ENCODE measurements at places on chromosomes 2 and 18.

DNA sequence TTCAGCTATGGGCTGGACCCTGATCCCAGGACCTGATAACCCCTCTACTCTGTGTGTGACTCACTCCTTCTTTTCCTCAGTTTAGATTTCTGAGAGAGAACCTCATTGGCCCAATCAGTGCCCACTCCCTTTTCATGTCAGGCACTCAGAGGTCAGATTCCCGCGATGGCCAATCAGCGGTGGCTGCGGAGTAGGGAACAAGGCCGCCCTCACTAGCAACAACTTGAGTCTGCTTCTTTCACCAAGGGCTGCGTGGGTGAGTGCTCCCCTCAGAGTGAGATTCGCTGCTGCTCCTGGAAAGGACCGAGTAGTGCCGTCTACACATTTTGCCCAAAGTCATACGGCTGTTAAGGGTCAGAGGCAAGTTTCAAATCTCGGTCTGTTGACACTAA lies 34.7 kb downstream of the NPPC start:
- no peak for DNase-seq

GRCh38 chr2:207041279-207041678 lies 102.0 kb downstream of the CPO start:
- DNase-seq = no peak

DNA sequence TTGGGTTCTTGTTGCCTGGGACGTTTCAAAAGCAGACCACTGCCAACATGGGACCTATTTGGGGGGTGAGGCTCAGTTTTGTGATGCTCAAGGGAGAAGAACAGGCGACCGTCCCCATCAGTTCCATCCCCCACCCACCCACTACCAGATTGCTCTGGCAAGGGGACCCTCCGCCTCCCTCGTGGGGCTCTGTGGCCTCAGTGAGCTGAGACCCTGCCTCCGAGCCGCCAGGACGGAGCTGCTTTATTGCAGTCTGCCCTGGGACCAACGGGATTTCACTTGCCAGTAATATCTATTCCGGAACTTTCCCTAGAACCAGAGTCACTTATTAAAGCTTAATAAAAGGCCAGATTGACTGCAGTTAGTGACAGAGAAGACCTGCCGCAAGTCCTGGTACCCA lies 146.3 kb downstream of the KLHL29 start:
- DNase-seq = peak; percentile 57

DNA sequence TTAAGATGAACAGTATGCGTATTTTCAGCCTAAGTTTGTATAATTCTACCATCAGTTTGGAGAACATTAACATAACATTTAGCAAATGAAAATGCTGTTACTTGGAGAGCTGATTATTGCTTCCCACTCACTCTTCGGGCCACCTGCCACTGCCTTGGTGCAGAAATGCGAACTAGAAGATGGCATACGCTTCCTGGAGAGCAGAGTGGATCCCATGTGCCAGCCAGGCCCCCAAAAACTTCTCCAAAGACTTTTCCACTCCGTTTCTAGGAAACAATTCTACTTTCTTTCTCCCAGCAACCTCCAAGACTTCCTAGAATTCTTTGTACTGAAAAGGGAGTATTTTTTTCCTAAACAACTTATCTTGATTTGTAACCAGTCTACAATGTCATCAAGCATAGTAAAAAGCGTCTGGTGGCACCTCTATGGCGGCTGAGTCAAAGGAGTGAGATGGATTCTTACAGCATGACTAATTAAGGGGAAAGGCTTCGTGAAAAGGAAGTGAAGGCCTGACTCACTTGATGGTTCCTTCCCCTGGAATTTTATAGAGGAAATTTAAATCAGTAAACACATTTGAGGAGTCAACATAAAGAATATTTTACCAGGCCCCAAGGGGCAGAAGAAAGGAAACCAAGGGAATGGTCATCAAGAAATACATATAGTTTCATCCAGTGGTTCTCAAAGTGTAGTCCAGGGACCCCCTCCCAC lies 36.6 kb downstream of the FEZ2 start:
- DNase-seq = no peak

DNA sequence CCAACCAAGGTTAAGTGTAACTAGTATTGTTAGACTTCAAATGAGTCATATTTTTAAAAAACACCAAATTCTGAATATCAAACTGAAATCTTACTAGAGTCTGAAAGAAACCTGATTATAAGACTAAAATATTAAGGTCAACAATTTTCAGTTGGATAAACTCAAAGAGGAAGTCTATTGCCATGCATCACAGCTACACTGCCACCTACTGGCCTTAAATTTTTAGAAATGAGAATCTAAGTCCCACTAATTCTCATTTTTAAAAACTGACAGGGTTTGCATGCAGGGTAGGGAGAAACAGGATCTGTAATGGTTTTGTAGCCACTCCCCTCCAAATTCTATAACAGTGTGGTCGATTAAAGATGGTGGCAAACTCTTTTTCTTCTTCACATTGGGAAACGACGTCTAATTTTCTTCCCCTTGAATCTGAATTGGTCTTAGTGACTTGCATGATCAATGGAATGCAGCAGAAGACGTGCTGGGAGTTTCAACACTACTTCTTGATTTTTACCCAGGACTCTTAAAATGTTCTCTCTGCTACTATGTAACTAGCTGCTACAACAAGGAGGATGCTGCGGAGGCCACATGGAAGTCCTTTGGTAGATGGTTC lies 176.1 kb upstream of the SESTD1 start:
- DNase-seq = no peak

- DNase-seq = no peak
Measured at GRCh38 chr2:99346218-99346617, 9.0 kb downstream of the EIF5B start.

DNA sequence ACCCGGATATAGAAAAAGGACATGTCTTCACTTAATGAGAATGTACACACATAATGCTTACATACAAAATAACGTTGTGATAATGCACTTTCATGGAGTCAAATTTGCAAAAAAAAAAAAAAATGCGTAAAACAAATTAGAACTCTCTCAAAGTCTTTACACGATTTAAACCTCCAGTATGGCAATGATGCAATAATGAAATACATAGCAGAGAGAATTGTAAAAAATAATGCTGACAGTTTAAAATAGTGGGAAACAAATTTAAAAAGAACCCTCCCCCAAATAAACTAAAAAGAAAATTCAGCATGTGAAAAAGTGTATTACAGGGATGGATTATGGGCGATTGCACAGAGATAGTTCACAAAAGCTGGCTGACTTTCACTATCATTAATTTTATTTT lies 46.6 kb upstream of the FHL2 start:
- DNase-seq = no peak

DNA sequence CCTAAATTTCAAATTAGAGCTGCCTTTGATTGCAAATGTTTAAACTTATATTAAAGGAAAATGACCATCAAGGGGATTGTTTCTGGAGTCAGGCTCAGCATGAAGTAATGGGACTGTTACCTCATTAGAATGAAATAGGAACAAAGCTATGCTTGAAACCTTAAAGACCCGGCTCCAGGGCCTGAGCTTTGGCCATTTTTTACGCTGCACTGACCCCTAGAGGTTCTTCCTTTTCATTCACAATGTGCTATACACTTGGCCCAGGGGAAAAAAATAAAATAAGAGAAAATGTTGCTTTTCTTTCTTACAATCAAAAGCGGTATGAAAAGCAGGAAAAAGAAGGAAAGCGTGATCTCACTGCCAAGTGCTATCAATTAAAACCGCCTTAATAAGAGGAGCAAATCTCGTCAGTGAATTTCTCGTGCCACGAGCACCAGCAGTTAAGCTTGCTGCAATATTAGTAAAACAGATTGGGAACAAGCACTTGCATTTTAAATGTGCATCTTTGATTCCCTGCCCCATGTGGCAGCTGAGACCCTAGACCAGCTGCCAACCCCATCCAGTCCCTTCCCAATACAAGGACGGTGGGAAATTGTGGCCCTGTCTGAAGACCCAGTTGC lies 96.6 kb downstream of the MBD2 start:
- DNase-seq = peak; percentile 45

GRCh38 chr2:240840435-240841060 lies 20.5 kb upstream of the KIF1A start:
- DNase-seq = peak; percentile 75
